ENCODE measurements at places on chromosomes 16 and 17.
A peak's percentile ranks its signal among the peaks of the same experiment; 100 is the strongest.

DNA sequence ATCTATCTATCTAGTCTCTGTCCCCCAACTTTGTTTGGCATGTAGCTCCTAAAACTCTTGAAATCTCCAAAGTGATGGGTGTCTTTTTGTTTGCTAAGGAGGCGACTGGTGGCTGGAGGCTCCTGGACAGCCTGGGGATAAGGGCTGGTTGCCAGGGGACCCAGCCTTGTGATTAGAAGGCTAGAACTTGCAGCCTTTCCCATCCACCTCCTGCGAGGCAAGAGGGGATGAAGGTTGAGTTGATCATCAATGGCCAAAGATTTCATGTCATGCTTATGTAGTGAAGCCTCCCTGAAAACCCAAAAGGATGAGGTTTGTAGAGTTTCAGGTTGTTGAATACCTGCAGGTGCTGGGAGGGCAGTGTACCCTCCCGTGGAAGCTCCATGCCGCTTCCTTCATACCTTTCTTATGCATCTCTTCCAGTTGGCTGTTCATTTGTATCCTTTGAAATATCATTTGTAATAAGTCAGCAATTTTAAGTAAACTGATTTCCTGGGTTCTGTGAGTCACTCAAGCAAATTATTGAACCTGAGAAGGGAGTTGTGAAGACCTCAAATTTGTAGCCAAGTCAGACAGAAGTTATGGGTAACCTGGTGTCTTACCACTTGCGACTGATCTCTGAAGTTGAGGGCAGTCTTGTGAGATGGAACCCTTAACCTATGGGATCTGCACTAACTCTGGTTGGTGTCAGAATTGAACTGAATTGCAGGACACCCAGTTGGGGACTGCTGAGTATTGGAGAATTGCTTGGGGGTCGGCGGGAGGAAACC is 202.4 kb downstream of the SEC14L1 start:
- no peak for DNase-seq

DNA sequence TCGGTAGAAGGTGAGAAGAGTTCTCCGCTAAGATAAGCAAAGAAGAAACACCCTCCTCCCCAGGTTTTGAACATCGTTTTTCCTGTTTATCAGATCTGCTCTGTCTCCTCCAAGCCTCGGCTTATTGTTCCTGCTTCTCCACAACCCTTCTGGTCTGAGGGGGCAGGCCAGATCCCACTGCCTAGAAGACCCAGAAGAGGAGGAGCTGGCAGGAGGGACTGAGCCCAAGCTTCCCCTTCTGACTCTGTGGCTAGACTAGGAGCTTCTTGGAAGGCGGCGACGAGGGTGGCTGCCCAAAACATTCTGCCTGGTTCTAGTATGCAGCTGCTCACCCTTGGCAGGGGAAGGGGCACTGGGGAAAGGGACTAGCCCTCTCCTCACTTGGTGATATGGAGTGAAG is 5.2 kb upstream of the HOXB5 start:
- no peak for DNase-seq

DNA sequence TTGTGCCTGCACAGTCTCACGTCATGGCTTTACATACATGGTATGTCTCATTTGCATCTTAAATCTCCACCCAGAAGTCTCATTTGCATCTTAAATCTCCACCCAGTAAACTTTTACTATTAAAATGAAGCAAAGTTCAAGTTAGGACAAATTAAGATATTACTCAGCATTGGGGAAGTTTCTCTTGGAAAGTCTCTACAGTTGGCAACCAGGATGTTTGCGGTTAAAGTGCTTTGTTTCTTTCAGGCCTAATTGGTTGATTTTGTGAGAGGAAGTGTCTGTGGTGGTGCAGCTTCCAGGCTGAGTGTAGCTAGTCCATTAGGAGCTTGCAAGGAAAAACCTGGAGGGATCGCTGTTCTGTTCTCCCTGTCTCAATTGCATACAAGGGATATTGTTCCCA is 1373.3 kb upstream of the GOT2 start:
- DNase-seq = peak; percentile 78

DNA sequence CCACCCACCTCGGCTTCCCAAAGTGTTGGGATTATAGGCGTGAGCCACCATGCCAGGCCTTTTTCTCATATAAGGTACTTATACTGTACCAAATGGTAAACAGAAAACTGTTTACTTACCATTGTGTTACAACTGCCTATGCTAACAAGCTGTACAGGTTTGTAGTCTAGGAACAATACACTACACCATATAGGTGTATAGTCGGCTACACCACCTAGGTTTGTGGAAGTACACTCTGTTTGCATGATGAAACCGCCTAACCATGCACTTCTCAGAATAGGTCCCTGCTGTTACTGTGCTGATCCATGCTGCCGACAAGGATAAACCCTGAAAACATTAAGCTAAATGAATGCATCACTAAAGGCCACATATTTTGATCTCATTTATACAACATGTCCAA is 18.9 kb downstream of the DNAJA2 start:
- DNase-seq = no peak

- DNase-seq = peak; percentile 40
Measured at GRCh38 chr17:79338604-79339003, 264.0 kb downstream of the ENGASE start.

- DNase-seq = no peak
Measured at GRCh38 chr17:31497431-31497830, 106.0 kb downstream of the RAB11FIP4 start.

DNA sequence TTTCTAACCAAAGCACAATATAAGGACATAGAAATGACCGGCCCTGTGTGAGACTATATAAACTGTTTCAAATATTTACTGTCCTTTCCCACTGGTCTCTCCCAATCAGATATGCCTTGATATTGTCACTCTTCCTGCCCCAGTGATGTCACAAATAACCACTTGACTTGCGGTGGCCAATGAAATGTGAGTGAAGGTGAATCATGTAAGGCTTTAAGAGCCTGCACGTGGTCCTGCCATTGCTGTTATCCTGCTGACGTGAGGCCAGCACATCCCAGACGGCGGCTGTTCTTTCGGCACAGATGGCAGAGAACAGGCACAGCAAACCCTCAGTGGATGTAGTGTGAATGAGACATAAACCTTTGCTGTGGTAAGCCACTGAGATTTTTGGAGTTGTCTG is 5.4 kb upstream of the KLHL11 start:
- no peak for DNase-seq

- DNase-seq = no peak
Measured at GRCh38 chr16:84848986-84849634, 29.3 kb downstream of the CRISPLD2 start.

DNA sequence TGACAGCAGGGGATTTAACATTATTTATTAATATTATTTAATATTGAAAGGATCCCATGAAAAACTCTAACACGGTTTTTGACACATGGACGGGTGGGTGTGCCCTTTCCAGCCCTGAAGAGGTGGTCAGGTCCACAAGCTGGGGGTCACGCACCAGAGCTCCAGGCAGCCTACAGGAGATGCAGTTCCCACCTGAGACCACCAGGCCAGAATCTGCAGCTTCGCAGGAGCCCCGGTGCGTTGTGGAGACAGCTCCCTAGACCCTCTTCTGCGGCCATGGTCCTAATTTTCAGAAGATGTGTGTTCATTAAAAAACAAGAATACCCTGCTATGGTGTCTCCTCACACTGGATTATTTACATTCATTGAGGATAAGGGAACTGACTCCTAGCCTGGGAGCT is 331.1 kb downstream of the C16orf95 start:
- no peak for DNase-seq

DNA sequence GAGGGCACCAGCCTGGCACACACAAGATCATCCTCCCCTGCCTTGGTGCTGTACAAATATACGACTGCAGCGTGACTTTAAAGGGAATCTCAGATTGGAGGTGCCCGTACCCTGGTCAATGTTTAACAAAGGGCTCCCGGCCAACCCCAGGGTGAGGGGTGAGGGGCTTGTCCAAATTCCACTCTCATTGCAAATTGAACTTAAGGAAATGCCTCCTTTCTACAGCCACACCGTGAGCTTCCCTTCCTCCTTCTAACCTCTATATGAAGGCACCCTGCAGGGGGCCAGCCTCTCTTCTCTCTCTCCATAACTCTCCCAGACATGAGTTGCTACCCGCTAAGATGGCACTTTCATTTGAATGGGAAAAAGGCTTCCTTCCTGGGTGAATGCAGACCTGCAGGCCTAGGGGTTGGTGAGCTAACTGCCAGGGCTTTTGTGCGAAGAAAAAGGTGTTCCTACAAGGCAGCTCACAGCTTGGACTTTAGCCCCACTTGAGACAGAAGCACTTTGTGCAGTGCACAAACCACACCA is 76.6 kb downstream of the IRF8 start:
- DNase-seq = no peak

DNA sequence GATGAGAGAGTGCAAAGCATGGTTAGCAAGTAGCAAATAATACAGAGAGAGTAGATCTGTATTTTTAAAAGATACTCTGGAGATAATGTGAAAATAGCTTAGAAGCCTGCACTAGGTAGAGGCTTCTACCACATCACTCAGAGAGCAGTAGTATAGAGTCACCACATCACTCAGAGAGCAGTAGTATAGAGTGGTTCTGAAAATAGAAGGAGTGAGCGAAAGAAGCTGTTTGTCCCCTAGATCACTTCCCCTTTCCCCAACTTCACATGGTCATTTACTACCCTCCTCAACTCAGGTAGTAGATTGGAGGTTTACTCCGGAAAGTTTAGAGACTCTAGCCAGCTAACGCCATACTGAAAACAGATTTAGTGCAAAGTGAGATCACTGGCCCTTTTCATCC is 17.1 kb downstream of the DGKE start:
- no peak for DNase-seq

GRCh38 chr17:8287651-8288335 is 677 bp upstream of the RANGRF start:
- DNase-seq = no peak

DNA sequence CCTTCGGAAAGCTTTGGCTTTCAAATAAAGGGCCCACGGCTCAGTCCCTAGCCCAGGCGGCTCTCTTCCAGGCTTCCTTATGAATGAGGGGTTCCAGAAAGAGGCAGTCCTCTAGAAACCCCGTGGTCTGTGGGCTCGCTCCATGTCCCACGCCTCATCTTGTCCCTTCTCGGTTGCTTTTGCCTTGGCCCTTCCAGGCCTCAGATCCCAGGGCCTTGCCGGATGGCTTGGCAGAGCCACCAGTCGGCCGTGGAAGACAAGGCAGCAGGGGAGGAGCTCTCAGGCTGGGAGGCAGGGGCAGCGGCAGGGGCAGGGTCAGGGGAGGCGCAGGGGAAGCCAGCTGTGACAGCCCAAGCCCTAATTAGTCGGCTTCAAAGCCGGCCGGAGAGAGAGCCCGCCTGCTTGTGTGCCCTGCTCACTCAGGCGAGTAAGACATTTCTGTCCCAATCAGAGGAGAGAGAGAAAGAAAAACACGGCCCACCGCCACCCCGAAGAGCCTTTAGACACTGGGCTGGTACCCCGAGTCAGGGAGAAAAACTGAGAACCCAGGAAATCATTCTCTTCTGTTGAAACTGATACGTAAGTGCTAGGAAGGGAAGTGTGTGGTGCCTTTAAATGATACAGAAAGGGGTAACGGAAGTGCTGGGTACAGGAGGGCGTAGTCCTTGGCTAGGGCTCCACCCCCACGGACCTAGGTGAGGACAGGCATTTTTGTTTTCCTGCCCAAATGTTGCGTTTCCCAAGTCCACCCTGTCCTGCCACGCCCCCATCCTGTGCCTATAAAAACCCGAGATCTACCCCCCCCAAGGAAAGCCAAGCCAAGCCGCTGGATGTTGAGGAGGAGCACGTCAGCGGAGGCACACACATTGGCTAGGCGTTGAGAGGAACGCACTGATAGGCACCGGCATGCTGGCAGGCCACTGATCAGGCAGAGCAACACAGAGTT is 27.8 kb upstream of the MEIOC start:
- DNase-seq = no peak

DNA sequence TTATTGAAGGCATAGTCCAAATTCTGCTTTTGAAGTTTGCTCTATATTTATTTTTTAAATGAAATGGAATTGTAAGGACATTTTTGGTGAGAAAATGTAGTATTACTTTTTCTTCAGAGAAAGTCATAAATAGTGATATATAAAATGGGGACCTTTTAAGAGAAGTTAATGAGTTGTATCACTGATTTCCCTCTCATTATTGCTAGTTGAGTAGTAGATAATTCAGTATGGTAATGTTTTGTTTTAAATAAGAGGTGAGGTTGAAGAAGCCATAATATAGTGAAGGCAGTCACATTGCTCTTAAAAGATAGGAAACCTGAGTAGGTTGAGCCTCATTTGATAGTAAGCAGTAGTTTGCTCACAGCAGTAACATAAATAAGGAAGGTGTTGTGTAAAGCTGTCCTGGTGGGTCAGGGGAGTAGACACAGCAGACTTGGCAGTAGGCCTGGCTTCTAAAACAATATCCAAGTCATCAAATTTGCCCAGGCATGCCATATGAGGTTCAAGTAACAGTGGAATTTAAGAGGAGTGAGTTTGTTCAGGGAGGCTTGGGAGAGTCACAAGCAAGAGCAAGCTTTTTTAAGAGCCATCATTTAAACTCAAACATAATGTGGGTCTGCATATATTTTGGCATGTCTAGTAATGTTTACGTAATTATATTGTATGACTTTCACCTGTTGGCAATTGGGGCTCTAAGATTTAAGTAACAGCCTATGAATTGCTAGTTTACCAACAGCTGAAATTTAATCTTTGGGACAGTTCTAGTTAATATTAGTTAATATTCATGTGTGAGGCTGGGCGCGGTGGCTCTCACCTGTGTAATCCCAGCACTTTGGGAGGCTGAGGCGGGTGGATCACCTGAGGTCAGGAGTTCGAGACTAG is 6.5 kb downstream of the NFATC3 start:
- no peak for DNase-seq

GRCh38 chr16:10852286-10852685 is 24.7 kb upstream of the CIITA start:
- no peak for DNase-seq

GRCh38 chr17:72361892-72362291 is 241.1 kb downstream of the SOX9 start:
- no peak for DNase-seq

- no peak for DNase-seq
Measured at GRCh38 chr17:16131593-16131992, 83.7 kb downstream of the NCOR1 start.

DNA sequence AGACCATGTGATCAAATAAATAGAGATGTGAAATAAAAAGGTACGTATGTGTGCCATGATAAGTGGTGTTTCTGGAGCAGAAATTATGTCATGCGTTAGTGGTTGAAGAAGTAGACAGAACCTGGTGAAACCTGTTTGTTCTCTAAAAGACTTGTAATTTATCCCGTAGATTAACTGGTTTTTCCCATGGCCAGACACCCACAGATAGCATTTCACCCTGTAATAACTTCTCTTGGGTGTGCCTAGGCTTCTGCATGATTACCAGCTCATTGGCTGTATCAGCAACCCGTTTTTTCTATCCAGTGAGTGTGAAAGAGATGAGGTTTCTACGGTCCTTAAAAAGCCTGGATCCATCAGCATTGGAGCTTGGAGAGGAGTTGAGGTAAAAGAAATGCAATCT is 471.3 kb downstream of the NPIPA7 start:
- no peak for DNase-seq

- no peak for DNase-seq
Measured at GRCh38 chr16:87824991-87825841, 44.1 kb downstream of the SLC7A5 start.
